ENCODE measurements at places on chromosomes 16 and 17.

DNA sequence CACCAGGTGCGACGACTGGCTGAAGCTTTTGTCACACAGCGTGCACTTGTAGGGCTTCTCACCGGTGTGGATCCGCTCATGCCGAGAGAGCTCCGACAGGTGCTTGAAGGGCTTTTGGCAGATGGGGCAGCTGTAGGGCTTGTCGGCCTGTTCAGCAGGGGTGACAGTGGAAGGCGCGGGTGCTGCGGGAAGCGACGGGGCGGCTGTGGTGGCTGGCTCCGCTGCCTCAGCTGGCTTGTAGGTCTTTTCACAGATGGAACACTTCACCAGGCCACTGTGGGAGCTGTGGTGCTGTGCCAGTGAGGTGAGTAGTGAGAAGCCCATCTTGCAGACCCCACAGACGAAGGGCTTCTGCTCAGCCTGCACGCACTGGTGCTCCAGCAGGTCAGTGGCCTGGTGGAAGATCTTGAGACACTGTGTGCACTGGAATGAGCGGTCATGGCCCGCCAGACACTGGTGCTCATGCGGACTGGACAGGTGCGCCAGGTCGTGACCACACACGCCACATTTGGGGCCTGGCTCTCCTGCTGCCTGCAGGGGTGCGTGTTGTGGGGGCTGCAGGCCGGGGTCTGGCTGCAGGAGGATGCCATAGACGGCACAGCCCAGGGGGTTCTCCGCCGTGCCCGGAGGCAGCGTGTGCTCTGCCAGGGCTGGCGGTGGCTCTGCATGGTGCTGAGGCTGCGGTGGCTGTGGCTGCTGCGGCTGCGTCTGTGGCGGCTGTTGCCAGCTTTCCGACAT, 2.8 kb downstream of the ZNF319 start:
- DNase-seq = no peak

- DNase-seq = no peak
Measured at GRCh38 chr17:18326039-18326438, 10.9 kb downstream of the SMCR8 start.

DNA sequence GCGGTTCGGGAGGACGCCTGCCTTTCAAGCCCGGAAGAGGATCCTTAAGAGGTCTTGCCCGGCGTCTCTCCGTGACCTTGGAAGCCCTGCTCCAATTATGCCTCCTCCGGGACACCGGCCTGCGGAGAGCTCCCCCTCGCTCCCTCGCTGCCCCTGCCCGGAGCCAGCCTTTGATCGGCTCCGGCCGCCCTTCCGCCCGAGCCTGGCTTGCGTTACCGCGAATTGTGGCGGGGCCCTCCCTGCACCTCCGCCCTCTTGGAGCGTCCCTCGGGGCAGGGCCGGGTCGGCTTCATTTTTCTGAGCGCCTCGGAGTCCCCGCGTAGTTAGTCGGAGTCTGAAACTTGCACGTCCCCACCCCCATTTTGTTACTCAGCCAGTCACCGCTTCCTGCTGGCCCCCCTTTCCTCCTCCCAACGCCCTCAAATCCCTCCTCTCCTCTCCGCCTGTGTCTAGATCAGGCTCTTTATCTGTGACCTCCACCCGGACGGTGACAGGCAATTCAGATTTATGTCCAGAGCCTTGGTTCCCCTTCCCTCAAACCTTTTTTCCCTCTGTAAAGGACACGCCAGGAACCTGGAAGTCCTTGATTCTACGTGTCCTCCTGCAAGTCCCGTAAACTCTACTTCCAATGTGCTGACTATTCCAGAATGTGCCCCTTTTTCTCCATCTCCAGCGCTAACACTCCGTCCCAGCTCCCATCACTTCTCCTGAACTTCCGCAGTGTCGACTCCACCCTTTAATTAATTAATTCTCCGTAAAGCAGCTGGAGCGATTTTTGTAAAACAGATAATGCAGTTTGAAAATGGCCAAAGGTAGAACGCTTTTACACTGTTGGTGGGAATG, 569 bp upstream of the RABEP2 start:
- no peak for DNase-seq

DNA sequence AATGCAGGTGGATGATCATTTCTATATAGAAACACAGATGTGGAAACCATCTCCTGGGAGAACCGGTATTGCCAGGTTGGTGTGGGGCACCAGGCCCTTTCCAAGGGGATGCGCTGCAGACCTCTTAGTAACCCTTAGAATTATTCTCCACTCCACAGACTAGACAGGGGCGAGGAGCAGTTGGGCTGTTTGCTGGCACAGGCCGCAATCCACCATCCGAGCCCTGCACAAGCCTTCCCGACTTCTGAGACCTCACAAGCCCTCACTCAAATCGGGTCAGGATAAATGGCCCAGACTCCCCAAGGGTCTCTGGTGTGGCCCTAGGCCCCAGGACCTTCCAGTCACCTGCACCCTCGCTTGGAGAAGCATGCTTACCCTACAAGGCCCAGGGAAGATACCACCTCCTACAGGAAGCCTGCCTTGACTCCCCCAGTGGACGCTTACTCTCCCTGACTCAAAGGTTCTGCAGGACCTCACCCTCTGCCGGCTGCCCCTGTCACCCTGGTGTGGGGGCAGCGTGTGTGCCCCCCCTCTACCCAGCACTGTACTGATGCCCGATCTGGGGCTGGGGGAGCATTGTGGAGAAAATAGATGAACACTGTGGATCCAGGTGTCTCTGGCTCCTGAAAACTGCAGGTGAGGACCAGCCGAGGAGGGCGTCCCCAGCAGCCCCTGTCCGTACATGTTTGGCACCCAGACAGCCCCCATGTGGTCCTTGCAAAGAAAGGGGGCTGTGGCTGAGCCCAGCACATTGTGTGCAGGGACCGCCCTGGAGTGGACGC, 49.8 kb upstream of the ACSF3 start:
- DNase-seq = no peak

DNA sequence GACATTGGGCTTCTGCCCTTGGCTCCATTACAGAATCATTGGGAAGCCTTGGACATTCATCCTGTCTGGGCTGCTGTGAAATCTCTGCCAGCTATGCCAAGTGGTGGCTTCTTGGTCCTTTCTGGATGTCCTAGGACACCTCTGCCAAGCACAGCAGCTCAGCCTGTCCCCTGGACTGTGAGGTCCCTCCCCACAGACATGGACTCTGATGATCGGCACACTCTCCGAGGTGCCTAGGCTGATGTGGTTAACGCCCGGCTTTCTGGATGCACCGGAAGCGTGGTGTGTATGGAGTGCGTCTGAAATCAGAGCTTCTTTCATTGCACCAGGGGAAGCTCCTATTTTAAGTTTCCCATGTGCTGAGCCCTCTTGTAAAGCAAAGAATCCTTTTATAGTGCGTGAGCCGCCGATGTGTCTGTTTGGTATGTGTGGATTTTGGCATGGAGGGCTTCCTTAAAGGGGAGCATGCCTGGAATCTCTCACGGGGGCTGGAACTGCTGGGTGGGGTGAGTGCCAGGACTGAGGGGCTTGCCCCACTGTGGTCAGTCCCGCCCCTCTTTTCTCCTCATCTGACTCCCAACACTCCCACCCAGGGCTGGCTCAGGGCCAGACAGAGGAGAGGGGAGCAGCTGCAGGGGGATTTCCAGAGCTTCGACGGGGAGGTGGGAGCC, 7.0 kb upstream of the ARHGAP23 start:
- DNase-seq = no peak

DNA sequence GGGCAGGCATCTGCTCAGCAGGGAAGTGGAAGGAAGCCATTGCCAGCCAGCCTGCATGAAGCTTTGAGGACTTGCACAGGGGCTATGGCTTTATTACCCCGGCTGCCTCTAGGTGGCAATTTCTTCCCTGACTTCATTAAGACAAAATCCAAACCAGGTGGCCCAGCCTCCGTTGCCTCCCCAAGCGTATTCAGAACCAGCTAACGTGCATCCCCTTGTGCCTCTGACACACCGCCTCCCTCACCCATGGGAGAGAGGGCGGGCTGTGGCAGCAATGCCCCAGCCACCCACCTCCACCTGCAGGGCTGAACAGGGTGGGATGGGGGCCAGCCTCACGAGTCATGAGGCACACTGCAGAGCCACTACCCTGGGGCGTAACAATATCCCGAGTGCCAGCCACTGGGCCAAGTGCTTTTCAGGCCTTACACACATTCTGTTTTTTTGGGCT, 6.8 kb downstream of the KIFC3 start:
- DNase-seq = peak; percentile 68

GRCh38 chr16:17205279-17206211, 265.2 kb downstream of the XYLT1 start:
- DNase-seq = no peak

- no peak for DNase-seq
Measured at GRCh38 chr17:78267253-78268073, 36.0 kb downstream of the TMEM235 start.

DNA sequence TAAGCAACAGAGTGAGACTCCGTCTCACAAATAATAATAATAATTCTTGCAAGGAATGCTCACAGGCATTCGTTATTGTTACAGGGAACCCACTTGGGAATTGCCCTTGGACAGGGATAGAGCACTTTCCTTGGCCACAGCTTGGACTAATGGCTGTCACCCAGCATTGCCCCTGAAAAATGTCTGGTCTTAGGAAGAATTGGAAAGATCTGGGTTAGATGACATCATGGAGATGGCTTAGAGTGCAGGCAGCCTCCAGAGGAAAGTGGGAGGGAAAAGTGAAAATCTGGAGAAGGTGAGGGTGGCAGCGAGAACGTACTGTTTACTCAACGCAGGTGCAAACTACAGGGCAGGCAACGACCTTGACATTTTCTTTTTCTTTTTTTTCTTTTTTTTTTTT, 59.3 kb upstream of the MRTFB start:
- no peak for DNase-seq

- no peak for DNase-seq
Measured at GRCh38 chr17:59623151-59623550, 3.5 kb downstream of the CLTC start.

- no peak for DNase-seq
Measured at GRCh38 chr16:88882358-88883030, 16.0 kb upstream of the PABPN1L start.

DNA sequence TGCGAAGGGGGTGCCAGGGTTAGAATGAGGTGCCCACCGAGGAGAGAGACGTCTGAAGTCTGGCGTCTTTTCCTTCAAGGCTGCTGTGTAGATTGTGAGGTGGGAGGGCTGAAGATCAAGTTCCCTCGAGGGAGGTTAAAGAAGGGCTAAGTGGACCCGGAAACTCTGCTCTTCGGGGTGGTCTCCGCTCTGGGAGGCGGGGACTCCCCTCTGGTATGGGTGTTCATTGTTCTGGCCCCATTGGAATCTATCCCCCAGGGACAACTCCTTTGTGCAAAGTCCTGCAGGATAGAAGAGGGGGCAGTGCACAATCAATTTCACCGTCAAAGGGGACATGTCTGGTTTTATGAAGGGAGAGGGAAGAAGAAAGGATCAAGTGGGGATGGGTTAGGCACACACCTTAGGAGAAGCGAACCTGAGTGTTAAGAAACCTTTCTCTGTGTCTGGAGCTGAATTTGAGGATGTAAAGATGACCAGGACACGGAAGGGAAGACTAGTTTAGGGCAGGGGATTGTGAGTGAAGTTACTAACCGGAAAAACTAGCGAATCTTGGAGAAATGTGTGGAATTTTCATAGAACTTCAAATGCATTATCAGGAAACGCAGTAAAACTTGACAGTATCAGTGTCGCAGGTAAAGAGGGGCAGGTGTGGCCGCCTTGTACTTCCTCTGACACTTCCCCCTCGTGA, 809 bp upstream of the RAB34 start:
- DNase-seq = no peak

GRCh38 chr16:49596068-49596467, 222.5 kb downstream of the C16orf78 start:
- DNase-seq = no peak

GRCh38 chr16:1130382-1130781, 22.5 kb upstream of the CACNA1H start:
- no peak for DNase-seq

- DNase-seq = no peak
Measured at GRCh38 chr16:30354423-30355143, 525 bp downstream of the CD2BP2 start.

GRCh38 chr17:17792037-17792550, 44.7 kb downstream of the SREBF1 start:
- no peak for DNase-seq

- DNase-seq = no peak
Measured at GRCh38 chr17:16649585-16649984, 4.1 kb downstream of the ZNF624 start.

GRCh38 chr16:4599037-4599436, 15.7 kb downstream of the UBALD1 start:
- no peak for DNase-seq

- no peak for DNase-seq
Measured at GRCh38 chr16:82655720-82656490, 29.1 kb downstream of the CDH13 start.

DNA sequence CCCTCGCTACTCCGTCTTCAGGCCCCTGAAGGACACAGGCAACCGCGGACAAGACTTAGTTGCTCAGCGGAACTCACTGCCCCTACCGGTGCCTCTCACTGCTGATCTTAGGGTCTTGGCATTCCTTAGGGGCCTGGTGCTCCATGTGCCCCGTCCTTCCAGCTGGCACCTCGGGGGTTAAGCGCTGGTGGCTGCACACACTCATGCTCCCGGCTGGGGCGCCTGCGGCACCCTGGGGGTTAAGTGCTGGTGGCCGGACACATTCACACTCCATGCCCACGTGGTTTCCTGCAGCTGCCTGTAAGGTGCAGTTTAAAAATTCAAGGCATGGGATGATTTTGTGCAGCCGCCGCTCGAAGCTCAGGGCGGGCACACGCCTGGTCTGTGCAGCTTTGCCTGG, 45.1 kb downstream of the BAIAP2 start:
- no peak for DNase-seq

Data from GM19239 (cell line).